Right hindlimb (tissue), 1 donor: ENCODE measurements at places on chromosomes 12 and 14.

- no peak for DNase-seq
Observed at GRCh38 chr12:109540526-109541412, 32.5 kb downstream of the MMAB start.

GRCh38 chr14:70049605-70050004 is 139.1 kb downstream of the SLC8A3 start:
- DNase-seq: no peak

GRCh38 chr12:76690921-76691700 is 72.8 kb upstream of the ZDHHC17 start:
- no peak for DNase-seq

DNA sequence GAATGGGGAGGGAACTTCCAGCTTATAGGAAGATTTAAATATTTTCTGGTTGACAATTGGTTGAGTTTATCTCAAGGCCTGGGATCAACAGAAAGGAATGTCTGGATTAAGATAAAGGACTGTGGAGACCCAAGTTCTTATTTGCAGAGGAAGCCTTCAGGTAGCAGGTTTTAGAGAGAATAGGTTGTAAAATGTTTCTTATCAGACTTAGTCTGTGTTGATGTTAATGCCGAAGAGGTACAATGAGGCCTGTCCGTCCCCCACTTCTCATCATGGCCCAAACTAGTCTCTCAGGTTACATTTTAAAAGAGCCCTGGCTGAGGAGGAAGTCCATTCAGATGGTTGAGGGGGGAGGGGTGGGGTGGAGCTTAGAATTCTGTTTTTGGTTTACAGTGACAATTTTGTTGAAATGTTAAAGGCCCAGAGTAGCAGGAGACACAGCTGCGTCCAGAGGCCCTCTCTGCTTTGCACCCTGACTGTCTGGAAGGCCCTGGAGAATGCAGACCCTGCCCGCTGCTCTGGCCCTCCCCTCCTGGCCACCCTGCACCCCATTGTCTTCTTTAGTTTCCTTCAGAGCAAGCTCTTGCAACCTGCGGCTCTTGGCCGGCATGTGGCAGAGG is 672.5 kb upstream of the TMEM132C start:
- DNase-seq: no peak

GRCh38 chr12:78898416-78898815 is 33.8 kb downstream of the SYT1 start:
- DNase-seq: peak; percentile 30

GRCh38 chr14:81771651-81772275 is 238.1 kb upstream of the SEL1L start:
- DNase-seq: no peak

DNA sequence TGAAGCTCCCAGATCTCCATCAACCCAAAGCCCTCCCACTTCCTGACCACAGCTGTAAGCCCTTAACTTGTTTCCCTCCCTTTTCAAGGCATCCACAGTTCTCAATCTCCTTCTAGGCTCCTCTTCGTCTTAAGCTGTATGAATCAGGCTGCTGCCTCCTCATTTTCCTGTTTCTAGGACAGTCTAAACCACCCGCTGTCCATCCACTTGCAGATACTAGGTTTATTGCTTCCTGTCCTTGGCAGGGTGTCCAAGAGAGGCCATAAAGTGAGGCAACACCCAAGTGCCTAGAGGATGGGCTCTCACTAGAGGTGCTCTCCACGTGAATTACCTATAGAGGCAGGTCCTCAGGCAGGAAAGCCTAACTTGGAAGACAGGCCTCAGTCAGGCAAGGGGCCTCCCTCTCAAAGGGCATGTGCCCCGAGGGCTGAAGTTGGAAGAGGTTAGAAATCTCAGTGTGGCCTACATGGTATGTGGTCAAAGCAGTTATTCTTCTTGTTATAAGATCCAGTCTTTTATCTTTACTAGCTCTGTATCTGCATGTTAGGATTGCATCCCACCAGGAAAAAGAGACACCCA is 8.8 kb upstream of the TMEM106C start:
- no peak for DNase-seq

DNA sequence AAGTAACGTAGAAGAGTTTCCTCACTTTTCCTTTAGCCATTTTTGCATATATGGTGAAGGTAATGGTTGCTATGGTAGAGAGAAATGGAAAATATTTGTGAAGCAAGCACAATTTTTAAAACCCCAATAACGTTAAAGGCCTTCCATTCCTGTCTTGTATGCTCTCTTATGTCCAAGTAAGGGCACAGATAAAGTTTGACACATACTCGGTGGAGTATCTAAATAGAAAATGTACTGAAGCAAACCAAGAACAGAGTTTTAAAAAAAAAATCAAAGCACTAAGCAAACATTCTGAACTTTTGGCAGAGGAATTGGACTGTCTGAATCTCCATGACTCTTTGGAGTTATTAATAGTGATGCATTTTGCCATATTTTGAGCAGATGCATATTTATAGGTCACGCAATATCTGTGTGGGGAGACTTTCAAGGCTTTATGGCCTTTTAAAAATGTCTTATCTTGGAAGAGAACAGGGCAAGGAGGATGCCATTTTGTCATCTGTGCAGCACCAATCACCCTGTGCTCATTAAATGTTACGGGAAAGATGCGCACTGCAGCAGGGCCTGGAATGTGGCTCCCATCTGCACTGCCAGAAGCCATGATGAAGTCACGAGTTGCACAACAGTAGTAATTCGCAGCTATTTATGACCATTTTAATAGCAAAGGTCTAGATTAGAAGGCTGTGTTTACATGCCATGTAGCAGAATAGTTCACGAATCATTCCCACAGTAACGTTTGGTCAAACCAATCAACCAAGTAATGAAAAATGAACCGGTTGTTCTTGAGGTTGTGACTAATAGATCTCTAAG is 23.3 kb upstream of the AMIGO2 start:
- DNase-seq: no peak

DNA sequence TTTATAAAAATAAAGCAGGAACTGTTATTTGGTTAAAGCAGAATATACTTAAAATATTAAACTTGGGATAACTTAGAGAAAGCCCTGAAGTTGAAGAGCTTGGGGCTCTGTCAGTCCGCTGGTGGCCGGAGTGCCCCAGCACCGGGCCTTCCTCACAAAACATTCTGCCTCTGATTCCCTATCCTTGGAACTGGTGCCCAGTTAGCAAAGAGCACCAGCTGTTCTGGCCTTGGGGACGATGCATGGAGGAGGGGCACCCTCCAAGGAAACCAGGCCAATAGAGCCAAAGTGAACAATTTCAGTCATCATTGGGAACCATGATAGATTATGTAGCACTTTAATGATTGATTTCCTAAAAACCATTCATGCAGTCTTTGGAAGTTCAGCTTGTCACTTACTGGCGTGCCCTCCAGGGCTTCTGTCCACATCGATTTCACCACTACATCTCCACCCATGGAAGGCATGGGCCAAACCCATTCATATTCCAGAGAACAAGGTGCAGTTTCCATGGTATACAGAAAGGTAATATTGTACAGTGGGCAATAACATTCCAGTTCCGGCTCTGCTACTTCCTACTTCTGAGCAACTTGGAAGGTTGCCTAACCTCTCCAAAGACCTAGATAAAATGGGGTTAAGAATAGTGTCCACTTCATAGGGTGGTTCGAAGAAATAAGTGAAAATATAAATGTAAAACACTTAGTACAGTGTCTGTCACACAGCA is 145.9 kb downstream of the ETV6 start:
- no peak for DNase-seq
